ENCODE measurements at places on chromosomes 11 and 22.

DNA sequence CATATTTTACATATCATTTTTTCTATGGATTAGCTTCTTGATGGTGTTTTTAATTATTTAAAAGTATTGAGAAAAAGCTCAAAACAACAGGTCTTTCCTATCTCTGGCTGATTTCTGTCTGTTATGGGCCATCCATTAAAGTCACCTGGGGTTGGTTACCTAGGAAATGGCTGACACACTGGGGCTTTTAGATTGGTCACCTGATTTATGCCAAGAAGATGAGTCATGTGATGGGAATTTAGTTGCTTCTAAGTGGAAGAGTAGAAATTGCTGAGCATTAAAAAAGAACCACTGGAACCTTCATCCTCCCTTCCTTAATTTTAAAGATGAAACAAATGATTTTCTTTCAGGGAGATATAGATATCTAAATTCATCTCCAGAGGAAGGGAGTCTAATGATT is 48.8 kb upstream of the LARGE1 start:
- DNase-seq = no peak

GRCh38 chr11:129387434-129387833 is 11.8 kb downstream of the BARX2 start:
- no peak for DNase-seq

DNA sequence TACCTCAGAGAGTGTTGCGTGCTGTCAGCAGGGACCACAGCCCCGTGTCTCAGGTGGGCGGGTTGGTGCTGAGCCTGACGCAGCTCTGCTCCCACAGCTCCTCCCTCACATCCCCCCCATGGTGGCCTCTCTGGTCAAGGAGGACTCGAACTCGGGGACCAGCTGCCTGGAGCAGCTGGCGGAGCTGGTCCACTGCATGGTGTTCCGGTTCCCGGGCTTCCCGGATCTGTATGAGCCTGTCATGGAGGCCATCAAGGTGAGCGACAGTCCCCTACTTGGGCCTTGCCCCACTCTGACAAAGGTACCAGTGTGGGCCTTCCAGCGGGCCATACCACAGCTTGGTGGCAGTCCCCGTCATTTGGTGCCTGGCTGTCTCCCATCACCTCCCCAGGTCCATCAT is 11.8 kb downstream of the USP35 start:
- no peak for DNase-seq

DNA sequence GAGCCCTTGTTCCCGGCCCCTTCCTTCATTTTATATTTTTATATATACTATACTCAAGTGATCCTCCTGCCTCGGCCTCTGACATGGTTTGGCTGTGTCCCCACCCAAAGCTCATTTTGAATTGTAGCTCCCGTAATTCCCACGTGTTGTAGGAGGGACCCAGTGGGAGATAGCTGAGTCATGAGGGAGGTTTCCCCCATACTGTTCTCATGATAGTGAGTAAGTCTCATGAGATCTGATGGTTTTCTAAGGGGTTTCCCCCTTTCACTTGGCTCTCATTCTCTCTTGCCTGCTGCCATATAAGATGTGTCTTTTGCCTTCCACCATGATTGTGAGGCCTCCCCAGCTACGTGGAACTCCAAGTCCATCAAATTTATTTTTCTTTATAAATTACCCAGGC is 7.2 kb upstream of the ZNF280A start:
- no peak for DNase-seq

GRCh38 chr22:24948356-24949202 is 2.1 kb upstream of the LHFPL7 start:
- DNase-seq = no peak

DNA sequence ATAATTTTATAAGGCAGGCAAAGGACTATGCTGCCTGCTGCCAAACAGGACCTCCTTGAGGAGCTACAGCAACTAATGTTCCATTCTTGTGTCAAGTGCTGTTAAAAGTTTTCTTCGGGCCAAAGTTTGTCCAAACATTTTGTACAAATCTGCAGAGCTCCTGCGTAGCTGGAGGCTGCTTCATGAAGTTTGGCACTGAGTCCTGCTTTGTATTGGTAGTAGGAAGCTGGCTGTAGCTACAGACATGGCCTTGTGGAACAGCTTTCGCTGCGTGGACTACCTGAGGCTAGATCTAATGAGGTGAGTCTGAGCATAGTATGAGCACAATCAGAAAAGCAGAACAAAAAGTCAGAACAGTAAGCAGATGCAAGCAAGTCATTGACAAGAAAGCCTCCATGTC is 528.1 kb downstream of the DLG2 start:
- DNase-seq = no peak

- no peak for DNase-seq
These were observed 2.9 kb upstream of the ALX4 start for GRCh38 chr11:44312876-44313275.

DNA sequence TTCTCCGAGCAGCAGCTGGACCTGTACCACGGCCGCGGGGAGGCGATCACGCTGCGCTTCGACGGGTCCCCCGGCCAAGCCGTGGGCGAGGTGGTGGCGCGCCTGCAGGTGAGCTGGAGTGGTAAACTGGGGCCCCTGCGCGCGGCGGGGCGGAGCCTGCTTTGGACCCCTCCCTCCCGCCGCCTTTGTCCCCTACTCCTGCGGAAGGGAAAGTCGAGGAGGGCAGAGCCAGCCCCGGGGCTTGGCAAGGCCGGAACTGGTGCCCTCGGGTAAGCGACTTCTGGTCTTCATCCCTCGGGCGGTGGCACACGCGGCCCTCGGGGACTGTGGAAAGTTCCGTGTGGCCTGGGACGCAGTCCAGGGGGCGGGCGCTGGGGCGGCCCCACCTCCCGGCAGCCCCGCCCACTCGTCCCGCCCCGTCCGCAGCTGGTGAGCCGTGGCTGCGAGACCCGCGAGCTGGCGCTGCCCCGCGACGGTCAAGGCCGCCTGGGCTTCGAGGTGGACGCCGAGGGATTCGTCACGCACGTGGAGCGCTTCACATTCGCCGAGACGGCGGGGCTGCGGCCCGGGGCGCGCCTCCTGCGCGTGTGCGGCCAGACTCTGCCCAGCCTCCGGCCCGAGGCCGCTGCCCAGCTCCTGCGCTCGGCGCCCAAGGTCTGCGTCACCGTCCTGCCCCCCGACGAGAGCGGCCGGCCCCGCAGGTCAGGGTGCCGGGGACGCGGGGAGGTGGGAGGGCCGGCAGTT is 9.2 kb downstream of the SIPA1 start:
- no peak for DNase-seq

DNA sequence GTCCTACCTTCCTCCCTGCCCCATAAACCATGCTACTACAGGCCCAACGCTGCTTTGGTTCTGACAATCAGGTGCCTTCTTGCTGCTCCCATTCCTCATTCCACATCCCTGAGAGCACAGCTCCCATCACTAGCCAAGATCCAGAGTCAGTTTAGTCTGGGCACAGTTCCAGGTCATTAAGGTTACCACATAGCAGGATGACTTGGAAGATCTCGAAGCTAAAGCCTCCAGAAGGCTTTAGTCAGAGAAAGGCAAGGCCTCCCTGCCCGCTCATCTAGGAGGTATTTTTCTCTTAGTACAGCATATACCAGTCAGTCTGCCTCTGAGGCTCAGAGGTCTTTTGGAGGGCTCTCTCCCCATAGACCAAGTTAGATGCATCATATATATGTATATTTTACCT is 30.3 kb downstream of the TRIM66 start:
- no peak for DNase-seq

DNA sequence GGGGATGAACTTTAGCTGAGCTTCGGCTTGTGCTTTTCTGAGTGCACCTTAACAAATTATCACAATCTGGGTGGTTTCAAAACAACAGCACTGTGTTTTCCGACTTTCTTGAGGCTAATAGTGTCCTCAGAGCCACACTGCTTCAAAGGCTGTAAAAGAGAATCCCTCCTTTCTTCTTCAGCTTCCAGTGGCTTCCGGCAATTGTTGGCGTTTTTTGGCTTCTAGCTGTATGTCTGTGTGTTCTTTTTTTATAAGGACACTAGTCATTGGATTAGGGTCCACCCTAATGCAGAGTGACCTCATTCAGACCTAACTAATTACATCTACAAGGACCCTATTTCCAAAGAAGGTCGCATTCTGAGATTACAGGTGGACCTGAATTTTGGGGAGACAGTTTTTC is 30.6 kb downstream of the KIAA1671 start:
- DNase-seq = no peak

- DNase-seq = no peak
These were observed 44.4 kb downstream of the SVIP start for GRCh38 chr11:22785251-22785650.

DNA sequence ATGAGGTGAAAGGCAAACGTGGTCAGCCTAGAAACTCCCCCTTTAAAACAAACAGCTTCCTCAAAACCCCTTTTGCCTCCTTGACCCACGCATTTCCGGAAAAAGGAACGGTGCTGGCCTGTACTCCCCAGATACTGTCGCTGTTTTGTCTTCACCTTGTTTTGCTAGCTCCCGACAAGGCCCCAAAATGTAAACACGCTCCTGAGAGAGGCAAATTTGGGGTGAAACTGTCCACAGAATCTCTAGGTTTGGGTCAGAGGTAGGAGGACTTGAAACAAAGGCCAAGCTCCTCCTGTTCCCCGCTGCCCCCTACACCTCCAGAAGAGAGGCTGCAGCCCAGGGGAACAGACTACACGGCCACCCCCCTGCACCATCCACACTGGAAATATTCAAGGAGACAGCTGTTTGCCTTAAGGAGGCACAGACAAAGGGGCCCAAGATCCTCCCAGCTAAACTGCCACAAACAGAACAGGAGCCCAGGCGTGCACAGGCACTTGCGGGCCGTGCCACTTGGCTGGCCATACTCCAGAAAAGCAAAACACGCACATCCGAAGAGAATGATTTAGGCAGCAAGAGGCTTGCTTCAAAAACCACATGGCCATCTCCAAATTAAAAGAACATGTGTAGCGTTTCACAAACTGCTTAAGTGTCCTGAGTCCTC is 160.5 kb upstream of the GRK3 start:
- DNase-seq = no peak

Data from naive thymus-derived CD8-positive, alpha-beta T cell (primary cell).